Neural progenitor cell (in vitro differentiated cells): ENCODE measurements at places on chromosomes 11 and 22. TPM values are rescaled to one million over a fixed set of nuclear protein-coding genes. Genes with fewer than 3 reads are reported as not detected.

Gene RAG1
- 0.62 and 0.84 TPM in 2 replicates for total RNA-seq

Gene SOX6
- total RNA-seq = 7.6 and 8.3 TPM in 2 replicates

Gene PHOX2A
- not detected in 2 replicates for total RNA-seq

Gene BTBD18
- not detected in 2 replicates for total RNA-seq

Gene GTSE1
- 29.7 and 38.8 TPM in 2 replicates for total RNA-seq

Gene GLB1L3
- total RNA-seq = 0.09 TPM in 1 of 2 replicates, not detected in the other

Gene HPX
- 0.56 TPM in 2 replicates for total RNA-seq

Gene RNF169
- 22.3 and 30.2 TPM in 2 replicates for total RNA-seq

Gene WBP2NL
- not detected in 2 replicates for total RNA-seq

Gene TTLL1
- 9.4 and 16.0 TPM in 2 replicates for total RNA-seq

DNA sequence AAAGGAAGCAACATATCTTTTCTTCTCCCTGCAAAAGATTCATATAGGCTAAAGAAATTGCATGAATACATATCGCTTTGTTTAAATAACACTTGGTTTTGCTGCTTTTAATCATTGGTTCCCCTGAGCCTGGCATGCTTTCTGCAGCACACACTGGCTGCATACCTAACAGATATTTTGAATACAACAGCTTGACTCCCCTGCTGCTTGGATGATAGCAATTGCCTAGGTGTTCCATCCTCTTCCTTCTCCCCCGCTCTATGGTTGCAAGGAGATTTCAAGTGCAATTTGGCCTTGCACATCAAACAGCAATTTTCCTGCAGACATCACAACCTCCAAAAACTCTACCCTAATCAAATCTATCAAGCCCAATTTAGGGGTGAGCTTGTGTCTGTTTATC, 430.0 kb downstream of the NTM start:
- DNase-seq = no peak
- no peaks in the 10 kb centered on the region for H3K27me3 ChIP-seq
- peaks cover 32% of the 10 kb centered on the region for H3K4me1 ChIP-seq

DNA sequence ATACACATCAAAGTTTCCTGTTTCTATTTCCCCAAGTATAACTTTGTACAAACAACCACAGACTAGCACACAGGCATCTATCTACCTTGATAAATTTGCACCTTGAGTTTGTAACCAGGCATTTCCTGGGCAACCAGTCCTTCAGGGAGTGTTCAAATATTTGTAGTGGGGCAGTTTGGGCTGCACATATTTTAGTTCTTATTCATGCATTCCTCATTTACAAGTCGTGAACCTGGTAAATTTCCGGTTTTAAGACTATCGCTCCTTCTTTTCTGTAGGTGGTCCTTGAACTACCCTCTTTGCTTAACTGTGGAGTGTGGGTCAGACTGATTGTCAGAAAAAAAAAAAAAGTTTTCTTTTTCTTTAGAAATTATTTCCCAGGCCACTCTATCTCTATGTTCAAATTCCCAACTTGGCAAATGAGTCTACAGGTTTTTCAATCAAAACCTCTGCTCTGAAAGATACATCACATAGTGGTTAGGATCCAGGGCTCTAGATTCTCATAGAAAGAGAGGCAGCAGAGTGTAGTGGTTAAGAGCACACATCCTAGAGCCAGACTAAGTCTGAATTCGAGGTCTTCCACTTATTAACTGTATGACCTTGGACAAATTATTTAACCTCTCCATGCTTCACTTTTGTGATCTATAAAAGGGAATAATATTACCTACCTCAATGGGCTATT, 201.5 kb downstream of the SOX6 start:
- H3K4me1 ChIP-seq = peaks cover 4% of the 10 kb centered on the region
- no peaks in the 10 kb centered on the region for H3K27me3 ChIP-seq
- H3K36me3 ChIP-seq = no peaks in the 10 kb centered on the region
- no peak for DNase-seq

- DNase-seq = no peak
- no peak overlapping the region for H3K27ac ChIP-seq
- no peaks in the 10 kb centered on the region for H3K27me3 ChIP-seq
- H3K4me1 ChIP-seq = peaks cover 6% of the 10 kb centered on the region
- no peaks in the 10 kb centered on the region for H3K36me3 ChIP-seq
- no peak overlapping the region for H3K4me3 ChIP-seq
Observed at GRCh38 chr11:103681855-103682254, 354.6 kb upstream of the DDI1 start.

- no peak overlapping the region for H3K4me3 ChIP-seq
- no peaks in the 10 kb centered on the region for H3K27me3 ChIP-seq
- H3K4me1 ChIP-seq = no peaks in the 10 kb centered on the region
- no peaks in the 10 kb centered on the region for H3K36me3 ChIP-seq
- no peak overlapping the region for H3K27ac ChIP-seq
Observed at GRCh38 chr11:86896441-86896841, 58.8 kb downstream of the FZD4 start.

DNA sequence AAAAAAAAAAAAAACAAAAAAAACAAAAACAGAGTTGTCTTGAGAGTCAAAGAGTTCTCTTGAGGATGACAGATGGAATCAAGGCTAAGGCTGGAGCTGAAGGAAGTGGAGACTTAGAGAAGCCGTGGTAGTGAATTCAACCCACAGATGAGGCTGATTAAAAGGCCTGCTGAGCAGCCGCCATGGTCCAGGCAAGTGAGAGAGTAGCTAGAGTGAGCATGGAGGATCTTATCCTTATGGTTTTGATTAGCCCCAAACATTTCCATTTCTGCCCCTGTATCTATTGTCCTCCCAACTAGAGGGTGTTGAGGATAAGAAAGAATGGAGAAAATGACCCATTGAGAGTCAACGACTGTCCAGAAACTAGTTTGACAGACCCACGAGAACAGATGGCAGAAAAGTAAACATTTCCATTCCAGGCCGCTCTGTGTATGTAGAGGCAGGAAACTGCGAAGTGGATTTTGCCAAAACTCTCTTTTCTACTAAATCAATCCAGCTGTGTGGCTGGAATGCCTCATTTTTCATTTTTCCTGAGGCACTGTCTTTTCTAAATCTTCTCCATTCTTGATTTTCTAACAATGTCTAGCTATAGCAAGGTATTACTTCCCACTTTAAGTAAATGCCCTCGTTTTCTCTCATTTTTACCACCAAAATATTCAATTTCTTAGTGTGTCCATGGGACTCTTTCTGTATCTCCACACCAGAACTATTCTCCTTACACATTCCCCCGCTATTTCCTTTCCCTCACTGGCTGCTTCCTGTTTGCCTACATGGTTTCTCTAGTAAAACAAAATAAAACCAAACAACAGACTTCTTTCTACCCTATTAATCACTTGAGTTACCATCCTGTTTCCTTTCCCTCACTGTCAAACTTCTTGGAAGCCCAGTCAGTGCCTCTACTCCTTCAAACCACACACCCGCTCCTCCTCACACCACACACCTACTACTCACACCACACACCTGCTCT, 5.4 kb upstream of the MMP8 start:
- no peak for DNase-seq
- no peak overlapping the region for H3K27ac ChIP-seq
- no peaks in the 10 kb centered on the region for H3K36me3 ChIP-seq
- H3K4me1 ChIP-seq = no peaks in the 10 kb centered on the region

GRCh38 chr22:36086170-36086490, 57.5 kb upstream of the RBFOX2 start:
- H3K4me1 ChIP-seq = no peaks in the 10 kb centered on the region
- no peaks in the 10 kb centered on the region for H3K36me3 ChIP-seq
- H3K27ac ChIP-seq = no peak overlapping the region
- DNase-seq = no peak
- H3K27me3 ChIP-seq = no peaks in the 10 kb centered on the region

GRCh38 chr22:27228771-27229170, 571.4 kb downstream of the MIAT start:
- no peak overlapping the region for H3K27ac ChIP-seq
- no peak overlapping the region for H3K4me3 ChIP-seq
- no peaks in the 10 kb centered on the region for H3K27me3 ChIP-seq
- peaks cover 3% of the 10 kb centered on the region for H3K4me1 ChIP-seq
- no peak for DNase-seq
- H3K36me3 ChIP-seq = no peaks in the 10 kb centered on the region

DNA sequence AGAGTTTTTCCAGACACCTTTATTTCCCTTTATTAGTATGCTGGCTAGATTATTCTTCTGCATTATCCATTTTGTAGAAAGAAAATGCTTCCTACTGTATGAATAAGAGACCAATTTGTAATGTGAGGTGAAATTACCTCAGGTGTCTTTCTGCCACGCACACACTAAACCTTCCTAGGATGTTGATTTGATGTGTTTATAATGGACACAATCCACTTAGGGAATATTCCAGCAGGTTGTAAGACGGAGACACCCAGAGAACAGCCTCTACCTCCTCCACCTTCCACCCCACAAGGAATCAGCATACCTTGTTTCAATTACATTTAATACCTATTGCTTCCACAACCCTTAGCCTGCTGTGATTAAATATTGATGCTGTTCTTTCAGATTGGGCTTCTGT, 379.1 kb upstream of the KIRREL3 start:
- no peaks in the 10 kb centered on the region for H3K36me3 ChIP-seq
- H3K4me3 ChIP-seq = no peak overlapping the region
- H3K27ac ChIP-seq = no peak overlapping the region
- H3K27me3 ChIP-seq = no peaks in the 10 kb centered on the region
- H3K4me1 ChIP-seq = no peaks in the 10 kb centered on the region
- no peak for DNase-seq

- H3K27ac ChIP-seq = no peak overlapping the region
- H3K36me3 ChIP-seq = no peaks in the 10 kb centered on the region
- peak overlapping the region; percentile 62 for H3K4me3 ChIP-seq
- peaks cover 10% of the 10 kb centered on the region for H3K4me1 ChIP-seq
- H3K27me3 ChIP-seq = no peaks in the 10 kb centered on the region
- DNase-seq = peak; percentile 31
Observed at GRCh38 chr11:125110506-125110905, 920 bp downstream of the TMEM218 start.

- H3K4me3 ChIP-seq = no peak overlapping the region
- H3K27ac ChIP-seq = no peak overlapping the region
- no peaks in the 10 kb centered on the region for H3K36me3 ChIP-seq
Observed at GRCh38 chr11:33544593-33545373, 155.8 kb downstream of the C11orf91 start.

DNA sequence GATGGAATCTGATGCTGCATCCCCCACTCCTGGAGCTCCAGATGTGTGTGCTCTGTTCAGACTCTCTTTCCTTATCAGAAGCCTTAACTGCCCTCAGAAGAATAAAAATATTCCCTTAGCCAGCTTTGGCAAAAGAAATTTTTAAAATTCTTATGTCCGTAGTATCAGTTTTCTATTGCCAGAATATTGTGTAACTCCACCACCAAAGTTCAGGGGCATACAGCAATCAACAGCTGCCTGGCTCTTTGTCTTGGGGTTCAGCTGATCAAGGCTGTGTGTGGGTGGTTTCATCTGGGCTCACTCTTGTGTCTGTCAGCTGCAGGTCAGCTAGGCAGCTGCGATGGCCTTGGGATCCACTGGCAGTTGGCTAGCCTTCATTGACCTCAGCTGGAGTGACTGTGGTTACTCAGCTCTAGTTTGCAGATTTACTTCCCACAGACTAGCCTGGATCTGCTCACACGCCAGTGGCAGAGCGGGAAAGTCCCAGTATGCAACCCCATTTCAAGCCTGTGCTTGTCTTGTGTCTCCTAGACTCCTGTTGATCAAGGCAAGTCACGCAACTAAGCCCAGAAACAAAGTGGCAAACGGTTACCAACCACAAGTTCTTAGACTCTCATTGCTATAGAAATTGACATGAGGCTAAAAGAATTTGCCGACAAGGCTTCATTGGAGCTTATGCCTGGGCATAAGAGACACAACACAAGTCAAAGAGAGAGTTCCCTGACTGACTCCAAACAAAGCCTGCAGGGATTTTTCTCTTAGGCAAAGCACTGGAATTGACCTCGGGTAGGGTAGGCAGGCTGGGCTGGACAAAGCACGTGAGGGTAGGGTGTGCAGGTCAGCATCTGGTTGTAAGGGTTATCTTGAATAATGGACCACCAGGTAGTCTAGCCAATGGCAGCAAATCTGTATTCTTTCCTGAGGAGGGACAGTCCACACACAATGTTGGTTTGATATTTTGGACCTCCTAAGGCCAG, 7.5 kb downstream of the TMEM138 start:
- H3K36me3 ChIP-seq = peaks cover 22% of the 10 kb centered on the region
- DNase-seq = no peak
- no peaks in the 10 kb centered on the region for H3K27me3 ChIP-seq
- H3K4me3 ChIP-seq = no peak overlapping the region
- H3K27ac ChIP-seq = no peak overlapping the region
- H3K4me1 ChIP-seq = no peaks in the 10 kb centered on the region

DNA sequence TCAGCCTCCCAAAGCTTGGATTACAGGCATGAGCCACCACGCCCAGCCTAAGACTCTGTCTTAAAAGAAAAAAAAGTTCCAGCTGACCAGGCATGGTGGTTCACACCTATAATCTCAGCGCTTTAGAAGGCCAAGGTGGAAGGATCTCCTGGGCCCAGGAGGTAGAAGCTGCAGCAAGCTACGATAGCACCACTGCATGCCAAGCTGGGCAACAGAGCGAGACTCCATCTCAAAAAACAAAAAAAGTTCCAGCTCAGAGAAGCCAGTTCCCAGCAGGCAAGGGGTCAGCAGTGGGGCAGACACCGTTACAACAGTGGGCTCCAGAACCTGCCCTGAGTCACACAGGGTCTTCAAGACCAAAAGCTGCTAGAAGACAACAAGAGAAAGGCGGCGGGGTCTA, 3.3 kb downstream of the TMEM184B start:
- peaks cover 12% of the 10 kb centered on the region for H3K4me1 ChIP-seq
- H3K27me3 ChIP-seq = no peaks in the 10 kb centered on the region
- no peaks in the 10 kb centered on the region for H3K36me3 ChIP-seq
- H3K4me3 ChIP-seq = no peak overlapping the region
- H3K27ac ChIP-seq = no peak overlapping the region
- DNase-seq = no peak

GRCh38 chr22:49663311-49663711, 164.4 kb downstream of the BRD1 start:
- DNase-seq = no peak
- H3K36me3 ChIP-seq = no peaks in the 10 kb centered on the region
- peaks cover 1% of the 10 kb centered on the region for H3K27me3 ChIP-seq

DNA sequence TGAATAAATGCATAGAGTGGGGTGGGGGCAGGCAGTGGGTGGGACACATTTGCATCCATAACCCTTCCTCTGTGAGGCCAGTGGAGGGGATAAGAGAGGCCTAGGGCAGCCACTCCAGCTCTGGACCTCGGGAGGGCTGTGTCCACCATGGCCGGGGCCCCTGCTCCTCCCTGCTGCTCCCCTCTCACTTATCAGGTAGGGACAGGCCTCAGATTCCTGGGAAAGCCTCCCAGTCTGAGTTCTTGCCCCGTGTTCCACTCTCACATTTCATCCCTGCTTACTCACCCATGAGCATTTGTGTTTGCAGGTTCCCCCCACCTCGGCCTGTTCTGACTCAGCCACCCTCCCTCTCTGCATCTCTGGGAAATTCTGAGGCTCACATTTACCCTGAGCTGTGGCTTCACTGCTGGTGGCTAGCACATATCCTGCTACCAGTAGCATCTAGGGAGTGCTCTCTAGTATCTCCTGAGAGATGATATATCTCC, 128.7 kb upstream of the TOP3B start:
- DNase-seq = no peak
- peaks cover 78% of the 10 kb centered on the region for H3K27me3 ChIP-seq
- H3K4me3 ChIP-seq = no peak overlapping the region
- no peak overlapping the region for H3K27ac ChIP-seq
- no peaks in the 10 kb centered on the region for H3K36me3 ChIP-seq
- no peaks in the 10 kb centered on the region for H3K4me1 ChIP-seq
